ENCODE measurements at places on chromosomes 1 and 21. TPM values are rescaled to one million over a fixed set of nuclear protein-coding genes. Genes with fewer than 3 reads are reported as not detected.
A peak's percentile ranks its signal among the peaks of the same experiment; 100 is the strongest.

DNA sequence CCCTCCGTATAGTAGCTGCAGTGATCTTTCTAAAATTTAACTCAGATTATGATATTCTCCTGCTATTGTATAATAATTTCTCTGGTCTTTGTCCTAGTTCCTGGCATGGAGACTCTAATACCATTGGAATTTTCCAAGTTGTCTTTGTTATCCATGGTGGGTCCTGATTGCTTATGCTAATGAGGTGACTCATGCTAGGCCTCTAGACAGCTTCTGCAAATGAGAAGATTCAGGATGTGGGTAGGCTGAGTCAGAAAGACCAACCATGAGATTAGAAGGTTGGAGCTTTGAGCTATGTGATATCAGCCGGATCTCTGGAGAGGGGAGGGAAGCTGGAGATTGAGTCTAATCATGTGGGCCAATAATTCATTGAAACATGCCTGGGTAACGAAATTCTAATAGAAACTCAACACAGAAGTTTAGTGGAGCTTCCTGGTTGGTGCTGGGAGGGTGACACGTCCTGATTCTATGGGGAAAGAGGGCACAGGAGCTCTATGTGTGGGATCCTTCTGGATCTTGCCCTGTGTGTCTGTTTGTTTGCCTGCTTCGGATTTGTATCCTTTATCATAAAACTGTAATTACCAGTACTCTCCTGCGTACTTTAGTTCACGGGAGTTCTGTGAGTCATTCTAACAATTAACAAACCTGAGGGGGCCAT is 73.2 kb upstream of the CNIH3 start:
- H3K4me1 ChIP-seq = peaks cover 11% of the 10 kb centered on the region
- no peak overlapping the region for H3K27ac ChIP-seq
- no peaks in the 10 kb centered on the region for H3K36me3 ChIP-seq
- no peak for DNase-seq
- no peaks in the 10 kb centered on the region for H3K27me3 ChIP-seq

- no peak overlapping the region for H3K4me3 ChIP-seq
- H3K27ac ChIP-seq = no peak overlapping the region
- no peaks in the 10 kb centered on the region for H3K27me3 ChIP-seq
- no peak for DNase-seq
- no peaks in the 10 kb centered on the region for H3K36me3 ChIP-seq
Measured at GRCh38 chr21:14866859-14867765, 197.7 kb downstream of the NRIP1 start.

- peak; percentile 29 for DNase-seq
- peaks cover 7% of the 10 kb centered on the region for H3K4me1 ChIP-seq
- peaks cover 3% of the 10 kb centered on the region for H3K36me3 ChIP-seq
Measured at GRCh38 chr1:100249155-100249536, 488 bp downstream of the DBT start.

DNA sequence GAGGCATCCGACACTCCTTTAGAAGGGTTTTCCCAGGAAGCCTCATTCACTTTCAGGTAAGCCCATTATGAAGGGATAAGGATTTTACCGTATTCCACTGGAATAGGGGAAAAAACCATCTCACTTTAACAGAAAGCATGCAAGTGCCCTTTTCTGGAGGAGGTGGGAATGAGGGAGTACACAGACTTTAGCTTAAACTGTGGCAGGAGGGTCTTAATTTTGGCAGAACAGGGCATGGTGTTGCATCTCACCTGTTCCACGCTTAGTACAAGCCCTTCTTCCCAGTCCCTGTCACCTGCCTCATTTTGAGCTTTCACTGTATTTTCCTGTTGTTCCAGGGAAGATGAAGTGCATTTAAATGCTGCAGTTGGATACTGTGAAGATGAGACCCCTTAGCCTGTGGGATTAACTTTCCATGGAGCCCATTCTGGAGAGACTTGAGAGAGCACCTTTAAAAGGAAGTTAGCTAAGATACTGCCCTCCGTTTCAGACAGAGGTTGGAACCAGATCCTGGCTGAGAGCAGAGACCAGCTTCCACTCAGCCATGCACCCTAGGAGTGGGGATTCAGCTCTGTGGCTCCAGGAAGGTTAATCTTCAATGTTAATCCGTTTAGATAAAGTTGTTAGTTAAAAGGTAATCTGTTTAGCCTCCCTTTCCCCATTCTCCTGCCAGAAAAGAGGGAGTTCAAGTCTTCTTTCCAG is 42.6 kb downstream of the PBX1 start:
- no peak overlapping the region for H3K4me3 ChIP-seq
- no peaks in the 10 kb centered on the region for H3K27me3 ChIP-seq
- DNase-seq = no peak
- H3K36me3 ChIP-seq = peaks cover 8% of the 10 kb centered on the region
- peaks cover 30% of the 10 kb centered on the region for H3K4me1 ChIP-seq

DNA sequence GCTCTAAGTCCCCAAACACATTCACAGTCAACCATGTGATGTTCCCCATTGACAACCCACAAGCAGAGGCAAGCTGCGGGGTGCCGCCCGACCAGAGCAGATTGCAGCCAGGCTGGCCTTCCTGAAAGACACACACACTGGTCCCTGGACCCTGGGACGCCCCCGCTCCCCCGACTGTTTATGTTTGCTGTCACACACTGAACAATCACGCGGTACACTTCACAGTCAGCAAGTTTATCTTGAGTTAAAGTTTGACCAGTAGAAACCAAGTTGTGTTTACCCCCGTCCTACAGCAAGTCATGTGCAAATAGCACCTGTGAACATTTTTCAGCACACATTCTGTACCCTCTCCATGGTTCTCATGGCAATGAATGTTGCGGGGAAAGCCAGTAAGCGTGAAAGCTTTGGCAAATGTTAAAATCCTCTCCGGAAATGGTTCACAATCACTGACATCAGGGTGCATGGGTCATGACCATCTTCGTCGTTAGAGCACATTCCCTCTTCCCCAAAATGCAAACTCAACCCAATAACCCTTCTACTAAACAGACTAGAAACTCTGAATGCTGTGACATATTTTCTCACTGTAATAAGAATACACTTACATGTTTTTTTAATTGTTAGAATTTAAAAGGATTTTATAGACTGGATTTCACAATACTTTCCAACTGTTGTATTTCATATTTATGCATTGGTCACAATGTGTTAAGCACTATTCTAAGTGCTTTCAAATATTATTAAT is 33.3 kb upstream of the IRF2BP2 start:
- DNase-seq = peak; percentile 67
- no peak overlapping the region for H3K4me3 ChIP-seq
- H3K4me1 ChIP-seq = peaks cover 4% of the 10 kb centered on the region
- H3K36me3 ChIP-seq = no peaks in the 10 kb centered on the region

DNA sequence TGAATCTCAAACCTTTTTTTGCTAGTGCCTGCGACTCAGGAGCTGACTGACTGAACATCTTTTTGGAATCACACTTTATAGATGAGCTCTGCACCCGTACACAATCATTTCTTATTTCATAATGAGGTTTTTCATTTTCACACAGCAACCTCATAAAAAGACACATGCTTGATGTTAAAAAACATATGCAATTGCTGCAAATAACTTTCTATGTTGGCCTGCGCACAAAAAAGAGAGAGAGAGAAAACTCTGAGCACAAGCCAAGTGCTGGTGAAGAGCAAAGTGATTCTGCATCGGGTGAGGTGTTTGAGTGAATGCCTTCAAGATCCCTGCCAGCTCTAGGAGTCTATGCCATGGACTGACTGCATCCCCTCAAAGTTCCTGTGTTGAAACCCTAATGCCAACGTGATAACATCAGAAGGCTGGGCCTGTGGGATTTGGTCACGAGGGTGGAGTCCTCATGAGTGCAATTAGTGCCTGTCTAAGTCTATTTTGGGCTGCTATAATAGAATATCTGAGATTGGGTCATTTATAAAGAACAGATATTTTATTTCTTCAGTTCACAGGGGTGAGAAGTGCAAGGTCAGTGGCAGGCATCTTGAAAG is 36.6 kb downstream of the C1orf87 start:
- H3K4me3 ChIP-seq = no peak overlapping the region
- DNase-seq = no peak
- no peaks in the 10 kb centered on the region for H3K4me1 ChIP-seq
- H3K27ac ChIP-seq = no peak overlapping the region
- H3K36me3 ChIP-seq = no peaks in the 10 kb centered on the region

DNA sequence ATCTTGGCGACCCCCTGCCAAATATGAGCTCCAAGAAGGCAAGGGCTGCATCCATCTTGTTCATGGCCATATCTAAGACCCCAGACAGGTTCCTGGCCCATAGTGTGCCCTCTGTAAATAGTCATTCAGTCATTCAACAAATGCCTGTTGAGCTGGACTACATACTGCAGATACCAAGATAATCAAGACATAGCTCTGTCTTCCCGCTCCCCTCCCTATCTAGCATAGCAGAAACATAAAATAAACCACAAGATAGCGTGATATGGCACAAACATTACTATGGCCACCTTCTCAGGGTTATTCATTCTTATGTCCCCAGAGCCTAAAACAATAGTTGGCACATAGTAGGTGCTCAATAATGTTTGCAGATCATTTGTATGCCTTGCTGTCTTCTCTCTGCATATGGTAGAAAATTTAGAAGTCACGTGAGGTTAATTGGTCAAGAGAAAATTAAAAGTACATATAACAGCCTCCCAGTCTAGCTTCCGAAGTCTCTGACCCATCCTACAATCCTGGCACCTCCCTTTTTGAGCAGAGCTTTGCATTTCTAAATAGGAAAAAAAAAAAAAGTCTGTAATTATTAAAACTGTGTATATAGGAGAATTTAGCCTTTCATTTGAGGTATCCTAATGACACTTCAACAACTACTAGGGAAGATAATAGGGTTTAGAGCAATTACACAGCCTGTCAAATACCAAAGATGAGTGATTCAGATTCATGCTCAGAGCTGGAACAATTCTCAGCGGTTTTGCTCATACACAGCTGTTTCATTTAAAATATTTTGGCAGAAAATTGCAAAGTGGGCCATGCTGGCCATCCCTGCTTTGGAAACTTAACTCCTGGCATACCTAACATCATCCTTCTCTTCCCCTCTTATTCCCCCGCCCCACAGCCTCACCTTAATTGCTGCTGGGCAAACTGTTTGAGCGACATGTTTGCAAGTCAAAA is 219.0 kb downstream of the KAZN start:
- DNase-seq = no peak
- no peaks in the 10 kb centered on the region for H3K36me3 ChIP-seq
- no peaks in the 10 kb centered on the region for H3K4me1 ChIP-seq
- H3K27me3 ChIP-seq = no peaks in the 10 kb centered on the region
- H3K27ac ChIP-seq = no peak overlapping the region
- H3K4me3 ChIP-seq = no peak overlapping the region

GRCh38 chr1:112542206-112542973 is 33.6 kb downstream of the WNT2B start:
- DNase-seq = no peak
- H3K36me3 ChIP-seq = peaks cover 5% of the 10 kb centered on the region
- no peaks in the 10 kb centered on the region for H3K27me3 ChIP-seq
- peaks cover 2% of the 10 kb centered on the region for H3K4me1 ChIP-seq
- H3K4me3 ChIP-seq = no peak overlapping the region
- no peak overlapping the region for H3K27ac ChIP-seq

DNA sequence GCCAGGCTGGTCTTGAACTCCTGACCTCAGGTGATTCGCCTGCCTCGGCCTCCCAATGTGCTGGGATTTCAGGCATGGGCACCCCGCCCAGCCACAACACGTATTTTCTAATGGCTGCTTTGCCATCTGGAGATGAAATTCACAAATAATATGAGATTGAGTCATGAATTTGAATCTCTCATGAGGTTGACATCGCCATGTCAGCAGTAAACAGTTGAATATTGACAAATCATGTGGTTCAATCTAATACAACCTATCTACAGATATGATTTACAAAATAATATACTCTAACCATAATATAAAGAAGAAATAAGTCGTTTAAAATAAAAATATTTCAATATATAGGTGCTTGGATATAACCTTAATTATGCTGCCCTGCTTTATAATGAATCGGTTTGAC is 42.1 kb downstream of the MYOM3 start:
- H3K27ac ChIP-seq = no peak overlapping the region
- H3K27me3 ChIP-seq = no peaks in the 10 kb centered on the region

- H3K4me3 ChIP-seq = no peak overlapping the region
- no peaks in the 10 kb centered on the region for H3K27me3 ChIP-seq
- no peak for DNase-seq
- H3K36me3 ChIP-seq = no peaks in the 10 kb centered on the region
- H3K4me1 ChIP-seq = no peaks in the 10 kb centered on the region
- H3K27ac ChIP-seq = no peak overlapping the region
Measured at GRCh38 chr1:182340233-182341058, 51.1 kb downstream of the GLUL start.

GRCh38 chr1:239418681-239419080 is 32.3 kb downstream of the CHRM3 start:
- no peak overlapping the region for H3K4me3 ChIP-seq
- DNase-seq = no peak
- no peaks in the 10 kb centered on the region for H3K36me3 ChIP-seq
- no peaks in the 10 kb centered on the region for H3K4me1 ChIP-seq
- H3K27ac ChIP-seq = no peak overlapping the region

GRCh38 chr1:244451539-244451950 is at the start of gene ADSS2:
Gene ADSS2, minus strand, starts transcription at chr1:244451909. Its CDS starts 92 bp downstream, at chr1:244451817.
- H3K4me1 ChIP-seq = peaks cover 13% of the 10 kb centered on the region
- H3K4me3 ChIP-seq = peak within 1 kb of the TSS; percentile 88
- no peaks in the 10 kb centered on the region for H3K36me3 ChIP-seq
- no peaks in the 10 kb centered on the region for H3K27me3 ChIP-seq

DNA sequence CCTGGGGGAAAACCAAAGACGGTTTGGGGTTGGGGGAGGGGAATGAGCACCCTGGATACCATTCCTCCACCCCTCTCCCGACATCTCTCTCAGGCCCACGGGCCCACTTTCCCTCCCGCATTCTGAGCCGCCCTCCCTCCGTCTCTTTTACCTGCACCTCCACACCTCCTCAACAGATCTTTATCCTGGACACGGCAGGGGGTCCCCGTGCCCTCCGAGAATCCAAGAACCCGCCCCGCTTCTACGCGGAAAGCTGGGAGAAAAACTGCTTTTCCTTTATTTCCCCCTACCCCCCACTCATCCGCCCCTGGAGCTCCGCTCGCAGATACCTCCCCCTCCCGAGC is 108.8 kb downstream of the NAV1 start:
- no peak for DNase-seq
- H3K27me3 ChIP-seq = peaks cover 9% of the 10 kb centered on the region
- peak overlapping the region; percentile 43 for H3K27ac ChIP-seq

- no peaks in the 10 kb centered on the region for H3K36me3 ChIP-seq
- DNase-seq = no peak
- H3K4me3 ChIP-seq = no peak overlapping the region
- no peaks in the 10 kb centered on the region for H3K27me3 ChIP-seq
- no peaks in the 10 kb centered on the region for H3K4me1 ChIP-seq
- H3K27ac ChIP-seq = peak overlapping the region; percentile 71
Measured at GRCh38 chr1:181061891-181062835, 26.3 kb upstream of the IER5 start.

DNA sequence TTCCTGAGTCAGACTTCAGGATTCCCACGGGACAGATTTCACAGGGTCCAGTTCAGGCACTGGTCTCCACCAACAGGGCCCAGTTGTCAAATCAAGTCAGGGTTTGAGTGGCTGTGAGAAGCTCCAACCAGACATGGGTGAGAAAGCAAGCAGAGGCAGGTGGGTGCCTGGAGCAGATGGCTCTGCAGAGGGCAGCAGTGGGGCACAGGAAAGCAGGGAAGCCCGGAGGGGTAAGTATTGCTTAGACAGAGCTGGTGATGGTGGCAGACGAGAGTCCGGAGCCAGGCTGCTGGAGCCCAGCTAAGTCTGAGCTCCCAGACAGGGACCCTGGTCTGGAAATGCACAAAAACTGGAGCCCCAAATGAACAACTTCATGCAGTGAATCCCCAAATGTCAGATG is 40.4 kb downstream of the RIMS3 start:
- DNase-seq = peak; percentile 18
- H3K27me3 ChIP-seq = no peaks in the 10 kb centered on the region
- no peaks in the 10 kb centered on the region for H3K36me3 ChIP-seq
- no peak overlapping the region for H3K27ac ChIP-seq
- H3K4me1 ChIP-seq = no peaks in the 10 kb centered on the region
- no peak overlapping the region for H3K4me3 ChIP-seq

GPR89B gene
- 11.0 TPM for polyA plus RNA-seq

CHI3L2 gene
- polyA plus RNA-seq = 75.6 TPM

Measured in lung (tissue), 17 donors.